ENCODE measurements at places on chromosomes 2 and 18. TPM values are rescaled to one million over a fixed set of nuclear protein-coding genes. Genes with fewer than 3 reads are reported as not detected.

GRCh38 chr2:118737684-118738083 is 109.8 kb downstream of the EN1 start:
- DNase-seq: no peak

- DNase-seq: no peak
Measured at GRCh38 chr2:230541934-230542380, 126.0 kb downstream of the SP100 start.

- DNase-seq: no peak
Measured at GRCh38 chr18:4308576-4308975, 146.5 kb downstream of the DLGAP1 start.

GRCh38 chr2:61604433-61604832 is 66.3 kb upstream of the XPO1 start:
- DNase-seq: no peak

DNA sequence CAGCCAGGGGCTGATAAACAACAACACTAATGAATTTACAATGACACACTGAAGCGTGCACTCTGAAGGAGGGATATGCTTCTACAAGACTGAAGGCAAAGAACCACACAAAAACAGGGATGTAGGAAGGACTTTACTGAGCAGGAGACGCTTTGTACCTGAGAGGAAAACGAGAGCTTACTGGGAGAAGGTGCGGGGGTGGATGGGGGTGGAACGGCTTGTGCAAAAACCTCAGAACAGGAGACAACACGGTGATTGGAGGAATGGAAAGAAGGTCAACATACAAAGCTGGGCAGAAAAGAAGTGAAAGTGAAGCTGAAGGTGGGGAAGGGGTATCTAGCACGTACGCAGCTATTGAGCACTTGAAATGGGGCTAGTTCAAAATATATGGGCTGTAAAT is 93.1 kb downstream of the SLC8A1 start:
- DNase-seq: no peak

DNA sequence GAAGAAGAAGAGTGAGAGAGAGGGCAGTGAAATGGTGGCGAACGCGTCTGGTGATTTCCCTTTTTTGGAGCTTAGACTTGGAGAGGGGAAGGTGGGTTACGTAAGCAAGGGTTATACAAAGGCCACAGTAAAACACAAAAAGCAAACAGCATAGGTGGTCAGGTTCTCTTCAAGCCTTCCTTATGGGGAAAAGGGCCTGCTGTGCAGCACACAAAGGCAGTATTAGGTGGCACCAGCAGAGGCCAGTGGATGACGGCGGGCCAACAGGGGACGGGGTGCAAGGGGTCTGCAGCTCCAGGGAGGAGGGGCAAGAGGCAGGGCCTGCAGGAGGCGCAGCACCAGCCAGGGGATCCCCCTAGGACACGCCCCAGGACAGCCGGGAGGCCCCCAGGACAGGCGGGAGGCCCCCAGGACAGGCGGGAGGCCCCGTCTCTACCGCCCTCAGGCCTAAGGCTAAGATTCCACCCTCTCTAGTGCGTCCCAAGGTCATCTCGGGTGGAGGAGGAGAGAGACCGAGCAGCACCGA is 32.6 kb upstream of the NPC1 start:
- DNase-seq: no peak

DNA sequence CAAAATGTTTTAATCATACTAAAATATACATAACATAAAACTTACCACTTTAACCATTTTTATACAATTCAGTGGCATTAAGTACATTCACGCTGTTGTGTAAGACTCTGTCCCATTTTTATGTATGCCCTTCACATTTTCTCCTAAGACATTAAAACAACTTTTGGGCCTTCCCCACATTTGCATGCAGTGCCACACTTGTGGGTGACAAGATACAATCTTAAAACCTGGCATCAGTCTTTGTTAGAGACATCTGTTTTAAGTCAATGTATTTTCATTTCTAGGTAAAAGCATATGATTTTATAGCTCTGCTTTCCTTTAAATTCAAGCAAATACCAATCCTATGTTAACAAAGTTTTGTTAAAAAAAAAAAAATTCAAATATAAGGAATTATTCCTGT is 17.3 kb downstream of the SPRED2 start:
- DNase-seq: no peak

DNA sequence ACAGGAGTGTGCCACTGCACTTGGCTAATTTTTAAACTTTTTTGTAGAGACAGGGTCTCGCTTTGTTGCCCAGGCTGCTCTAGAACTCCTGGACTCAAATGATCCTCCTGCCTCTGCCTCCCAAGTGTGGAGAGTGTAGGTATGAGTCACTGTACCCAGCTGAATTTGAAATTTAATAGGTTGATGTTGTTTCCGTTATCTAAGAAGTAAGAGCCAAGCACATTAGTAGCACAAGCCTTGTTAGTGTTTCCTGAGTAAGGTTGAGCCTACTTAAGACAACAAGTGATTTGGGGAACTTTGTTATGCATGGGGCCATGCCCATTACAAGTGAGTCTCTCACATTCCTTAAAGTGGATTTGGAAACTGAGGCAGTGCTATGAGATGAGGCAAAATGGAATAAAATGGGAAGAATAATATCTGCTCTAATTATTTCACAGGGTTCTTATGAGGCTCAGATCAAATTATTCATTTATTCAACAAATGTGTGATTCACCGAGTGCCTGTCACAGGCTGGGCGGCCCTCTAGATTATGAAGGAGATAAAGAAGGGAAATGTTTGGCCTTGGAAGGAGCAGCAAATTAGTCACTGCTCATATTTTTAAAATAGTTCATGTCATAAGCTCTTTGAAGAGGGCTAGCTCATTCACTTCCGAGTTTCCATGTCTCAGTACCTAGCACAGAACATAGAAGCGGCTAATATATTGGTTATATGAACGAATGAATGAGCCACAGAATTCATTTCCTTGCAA is 217.2 kb downstream of the LDLRAD4 start:
- peak; percentile 74 for DNase-seq

GRCh38 chr2:39107156-39107555 is 13.7 kb downstream of the SOS1 start:
- DNase-seq: no peak

DNA sequence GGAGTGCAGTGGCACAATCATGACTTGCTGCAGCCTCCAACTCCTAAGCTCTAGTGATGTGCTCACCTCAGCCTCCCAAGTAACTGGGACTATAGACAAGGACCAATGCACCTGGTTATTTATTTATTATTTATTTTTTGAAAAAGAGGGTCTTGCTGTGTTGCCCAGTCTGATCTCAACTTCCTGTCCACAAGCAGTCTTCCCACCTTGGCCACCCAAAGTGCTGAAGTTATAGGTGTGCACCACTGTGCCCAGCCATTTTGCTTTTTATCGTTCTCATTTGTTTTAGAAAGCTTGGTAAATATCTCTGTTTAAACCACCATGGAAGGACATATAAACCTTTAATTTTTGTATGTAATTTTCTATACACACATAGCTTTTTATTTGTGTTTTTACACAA is 74.2 kb downstream of the SMCHD1 start:
- DNase-seq: no peak

DNA sequence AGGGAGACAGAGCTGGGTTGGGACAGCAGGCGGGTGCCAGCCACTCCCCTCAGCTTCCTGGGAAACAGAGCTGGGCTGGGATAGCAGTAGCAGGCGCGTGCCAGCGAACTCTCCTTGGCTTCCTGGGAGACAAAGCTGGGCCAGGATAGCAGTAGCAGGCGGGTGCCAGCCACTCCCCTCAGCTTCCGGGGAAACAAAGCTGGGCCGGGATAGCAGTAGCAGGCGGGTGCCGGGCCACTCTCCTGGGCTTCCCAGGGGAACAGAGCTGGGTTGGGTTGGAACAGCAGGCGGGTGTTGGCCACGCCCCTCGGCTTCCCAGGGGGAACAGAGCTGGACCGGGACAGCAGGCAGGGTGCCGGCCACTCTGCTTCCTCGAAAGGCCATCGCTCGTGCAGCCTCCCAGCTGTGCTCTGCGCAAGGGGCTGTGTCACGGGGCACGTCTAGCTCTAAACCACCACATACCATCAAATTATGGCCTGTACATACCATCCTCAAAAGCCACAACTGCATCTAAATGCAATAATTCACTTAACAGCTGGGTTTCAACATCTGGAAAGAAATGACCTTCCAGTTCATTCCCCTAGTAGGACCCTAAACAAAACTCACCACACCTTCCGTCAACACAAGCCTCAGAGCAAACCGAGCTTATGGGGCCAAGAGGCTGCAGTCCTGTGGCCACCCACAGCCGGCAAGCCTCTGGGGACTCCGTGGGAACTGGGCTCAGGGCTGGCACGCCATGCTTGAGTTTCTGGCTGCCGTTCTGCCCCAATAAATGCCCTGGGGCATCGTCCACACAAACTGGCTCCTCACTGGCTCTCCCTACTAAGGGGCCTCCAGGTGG is 228.3 kb downstream of the TWIST2 start:
- no peak for DNase-seq

- no peak for DNase-seq
Measured at GRCh38 chr2:32783469-32783868, 155.6 kb downstream of the TTC27 start.

DNA sequence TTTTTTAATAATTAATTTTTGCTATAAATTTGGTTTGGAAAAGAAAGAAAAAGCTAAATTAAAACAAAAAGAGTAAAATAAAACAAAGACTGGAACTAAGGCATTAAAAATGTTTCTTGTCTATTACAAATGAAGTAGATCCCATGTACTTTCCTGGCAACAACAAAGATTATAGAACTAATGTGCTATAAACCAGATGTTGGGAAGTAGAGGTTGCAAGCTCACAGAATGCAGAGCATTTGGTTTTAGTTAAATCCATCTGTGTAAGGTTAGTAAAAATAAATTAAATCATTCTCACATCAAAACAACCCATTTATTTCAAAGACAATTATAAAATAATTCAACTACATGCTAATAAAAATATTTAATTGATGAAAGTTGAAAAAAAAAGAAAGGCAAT is 157.2 kb upstream of the ZC3H15 start:
- DNase-seq: no peak

GRCh38 chr2:144364944-144365738 is 154.8 kb downstream of the ZEB2 start:
- DNase-seq: peak; percentile 82

DNA sequence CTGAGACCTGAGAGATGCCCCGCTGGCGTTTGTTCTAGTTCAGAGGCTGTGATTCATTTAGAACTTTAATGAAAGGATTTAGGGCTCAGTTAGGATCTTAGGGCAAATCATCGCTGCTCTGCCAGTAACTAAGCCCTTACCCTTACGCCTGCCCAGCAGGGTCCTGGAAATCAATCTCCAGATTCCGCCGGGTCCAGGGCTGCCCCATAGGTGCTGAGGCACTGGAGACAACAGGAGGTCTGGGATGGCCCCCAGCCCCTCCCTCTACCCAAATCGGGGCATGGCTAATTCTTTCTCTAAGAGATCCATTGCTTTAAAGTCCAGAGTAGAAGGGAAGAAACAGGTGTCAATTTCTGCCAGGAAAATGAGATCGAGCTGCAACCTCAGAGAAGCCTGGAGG is 83.1 kb downstream of the SDC1 start:
- DNase-seq: no peak

DNA sequence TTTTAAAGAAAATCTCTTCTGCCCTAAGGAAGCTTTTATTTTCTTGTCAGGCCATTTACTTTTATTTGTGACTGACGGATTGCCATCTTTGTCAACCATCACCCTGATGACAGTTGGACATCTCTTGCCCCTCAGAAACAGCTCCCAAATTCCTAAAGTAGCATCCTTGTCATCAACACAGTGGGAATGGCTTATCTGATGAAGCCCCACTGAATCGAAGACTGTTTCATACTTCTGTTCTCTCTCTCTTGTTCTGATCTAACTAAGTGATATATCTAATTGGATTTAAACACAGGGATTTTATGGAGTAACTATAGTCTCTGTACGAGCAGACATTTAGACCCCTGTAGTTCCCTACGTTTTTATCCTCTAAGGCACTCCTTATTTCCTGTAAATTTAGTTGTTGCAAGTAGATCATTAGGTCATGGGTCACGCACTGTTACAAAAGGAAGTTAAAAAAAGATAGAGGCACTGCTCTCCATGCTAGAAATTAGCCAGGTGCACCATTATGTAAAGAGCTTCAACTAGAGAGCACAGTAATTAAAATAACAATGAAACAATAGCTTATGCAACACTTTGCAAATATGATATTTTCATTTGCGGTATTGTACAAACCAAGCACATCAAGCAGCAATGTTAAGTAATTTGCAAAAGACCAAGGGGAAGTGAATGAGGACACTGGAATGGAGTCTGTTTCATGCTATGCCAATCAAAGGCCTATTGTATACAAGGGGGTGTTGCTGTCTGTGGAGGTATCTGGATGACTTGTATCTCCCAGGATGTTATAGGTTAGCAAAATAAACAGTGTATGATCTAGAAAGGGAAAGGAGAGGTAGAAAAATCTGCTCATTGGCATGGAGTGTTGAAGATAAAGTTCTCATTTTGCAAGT is 284.7 kb downstream of the LRRTM1 start:
- DNase-seq: no peak

- no peak for DNase-seq
Measured at GRCh38 chr2:36425608-36426355, 70.2 kb downstream of the CRIM1 start.

DNA sequence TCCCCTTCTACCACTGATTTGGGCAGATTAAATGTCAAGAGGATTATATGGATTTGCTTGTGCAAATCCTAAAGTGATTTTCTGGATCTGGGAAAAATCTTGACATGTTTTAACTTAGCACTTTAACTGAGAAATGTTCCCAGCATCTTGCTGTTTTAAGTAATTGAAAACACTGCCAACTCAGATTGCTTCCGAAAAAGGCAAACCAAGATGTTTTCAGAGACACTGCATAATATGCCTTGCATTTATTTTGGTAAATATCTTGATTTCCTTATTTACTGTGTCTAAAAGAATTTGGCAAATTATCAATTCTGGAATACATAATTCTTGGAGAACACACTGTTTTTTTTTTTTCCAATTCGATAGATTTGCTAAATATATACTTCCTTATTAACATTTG is 385.0 kb upstream of the FAM98A start:
- DNase-seq: no peak

GRCh38 chr2:178325268-178325667 is 125.7 kb downstream of the PRKRA start:
- no peak for DNase-seq

DNA sequence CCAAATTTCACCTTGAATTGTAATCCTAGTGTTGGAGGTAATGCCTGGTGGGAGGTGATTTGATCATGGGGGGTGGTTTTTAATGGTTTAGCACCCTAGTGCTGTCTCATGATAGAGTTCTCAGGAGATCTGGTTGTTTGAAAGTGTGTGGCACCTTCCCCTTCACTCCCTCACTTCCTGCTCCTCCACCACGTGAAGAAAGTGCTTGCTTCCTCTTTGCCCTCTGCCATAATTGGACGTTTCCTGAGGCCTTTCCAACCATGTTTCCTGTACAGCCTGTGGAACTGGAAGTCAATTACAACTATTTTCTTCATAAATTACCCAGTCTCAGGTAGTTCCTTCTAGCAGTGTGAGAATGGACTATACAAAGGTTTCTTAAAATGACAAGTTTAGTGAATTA is 251.8 kb upstream of the NETO1 start:
- peak; percentile 12 for DNase-seq

- no peak for DNase-seq
Measured at GRCh38 chr2:60868589-60869273, 12.6 kb upstream of the REL start.

The REL gene
- total RNA-seq: 2.7 TPM

The ANAPC1 gene
- 44.5 TPM for total RNA-seq

The CXCR1 gene
- total RNA-seq: not detected

The TUBA4B gene
- not detected for total RNA-seq

The MATN3 gene
- 0.29 TPM for total RNA-seq

The APCDD1 gene
- total RNA-seq: 0.23 TPM

The LCT gene
- total RNA-seq: 0.40 TPM

The PIEZO2 gene
- 2.1 TPM for total RNA-seq

The ADAM23 gene
- total RNA-seq: 1.1 TPM
